ENCODE measurements at places on chromosomes 5 and 9.

- no peak for DNase-seq
Measured at GRCh38 chr9:13026956-13027355, 252.1 kb downstream of the LURAP1L start.

DNA sequence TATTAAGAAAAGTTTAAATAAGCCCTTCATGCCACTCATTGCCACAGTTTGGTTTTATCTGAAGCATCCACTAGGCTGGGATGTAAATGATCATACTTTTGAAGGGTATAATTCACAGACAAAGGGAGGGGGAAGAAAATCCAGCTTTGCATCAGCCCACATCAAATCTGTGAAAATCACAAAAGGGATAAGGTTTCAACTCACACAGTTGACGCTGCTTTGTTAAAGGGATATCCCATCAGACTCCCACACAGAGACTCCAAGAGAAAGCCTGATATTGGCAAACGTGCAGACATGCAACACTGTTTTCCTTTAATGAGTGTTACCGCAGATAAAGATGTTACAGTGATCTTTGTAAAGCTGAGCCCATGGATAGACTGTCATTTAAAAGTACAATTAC is 602.9 kb downstream of the TLE1 start:
- DNase-seq: no peak

DNA sequence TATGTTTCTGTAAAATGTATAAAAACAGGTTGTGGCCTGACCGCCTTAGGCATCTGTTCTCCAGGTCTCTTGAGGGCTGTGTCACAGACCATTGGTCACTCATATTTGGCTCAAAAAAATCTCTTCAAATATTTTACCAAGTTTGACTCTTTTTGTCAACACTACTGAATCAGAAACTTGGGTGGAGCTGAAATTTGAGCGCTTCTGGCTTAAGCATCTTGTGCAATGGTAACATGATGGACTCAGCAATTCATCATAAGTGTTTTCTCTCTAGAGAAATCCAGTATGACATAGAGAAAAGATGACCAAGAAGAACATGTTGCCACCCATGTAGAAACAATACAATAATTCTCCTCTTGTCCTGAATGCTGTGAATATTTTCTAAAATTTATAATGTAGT is 387.9 kb downstream of the MAT2B start:
- no peak for DNase-seq

GRCh38 chr9:77999231-77999631 is 32.4 kb downstream of the GNAQ start:
- no peak for DNase-seq

GRCh38 chr5:179616002-179616594 is 7.4 kb downstream of the HNRNPH1 start:
- DNase-seq: no peak

GRCh38 chr5:59685793-59686192 is 207.7 kb downstream of the PDE4D start:
- DNase-seq: no peak

DNA sequence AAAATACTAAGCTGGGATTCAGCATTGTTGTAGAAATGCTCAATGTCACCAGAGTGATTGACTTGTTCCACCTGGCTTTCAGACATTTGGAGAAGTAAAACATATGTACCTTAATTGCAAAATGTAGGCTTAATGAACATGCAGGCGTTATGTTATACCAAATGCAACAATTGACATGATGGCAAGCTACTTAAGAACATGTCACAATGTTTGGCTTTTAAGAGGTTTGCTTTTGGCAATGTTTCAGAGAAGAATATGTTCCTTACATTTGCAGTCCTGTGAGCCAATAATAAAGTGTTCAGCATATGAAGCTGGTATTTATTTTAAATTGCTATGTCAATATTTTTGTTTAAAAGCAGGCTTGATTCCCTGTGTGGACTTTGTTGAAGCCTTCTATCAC is 111.7 kb upstream of the NUDT12 start:
- DNase-seq: no peak

- no peak for DNase-seq
Measured at GRCh38 chr5:132877938-132878337, 4.5 kb downstream of the LEAP2 start.

DNA sequence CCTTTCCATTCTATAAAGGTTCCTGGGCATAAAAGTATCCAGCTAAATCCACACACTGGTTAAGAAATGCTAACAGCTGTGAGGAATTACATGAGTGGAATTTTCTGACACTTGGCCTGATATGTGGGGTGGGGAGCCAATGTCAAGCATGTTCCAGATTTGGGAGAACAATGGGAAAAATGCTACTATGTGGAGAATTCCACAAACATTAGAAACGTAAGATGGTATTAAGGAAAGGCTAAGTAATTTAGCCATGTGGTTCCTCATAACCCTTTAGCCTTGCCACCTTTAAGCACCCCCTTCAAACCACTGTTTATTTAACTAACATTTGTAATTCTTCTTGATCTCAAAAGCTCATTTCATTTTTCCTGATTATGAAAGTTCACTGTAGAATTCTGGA is 149.2 kb downstream of the GNA14 start:
- no peak for DNase-seq

DNA sequence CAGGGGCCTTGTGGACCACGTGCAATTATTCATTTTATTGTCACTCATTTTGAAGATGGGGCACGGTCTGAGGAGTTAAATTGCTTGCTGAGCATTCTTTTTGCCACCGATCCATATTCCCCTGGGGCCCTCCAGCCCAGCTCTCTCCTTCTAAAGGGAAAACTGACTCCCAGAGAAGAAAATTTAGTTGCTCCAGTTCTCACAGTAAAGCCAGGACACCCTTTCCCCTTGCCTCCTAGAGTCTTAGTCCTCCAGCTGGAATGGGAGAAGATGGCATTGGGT is 1.0 kb upstream of the PANK3 start:
- no peak for DNase-seq

- DNase-seq: no peak
Measured at GRCh38 chr5:134568337-134568700, 42.8 kb downstream of the JADE2 start.

Measured in stimulated activated CD4-positive, alpha-beta T cell treated with anti-CD3 and anti-CD28 coated beads, Interleukin-12 subunit alpha, Interleukin-12 subunit beta, amount 100 ng/mL, for 24 hours (primary cell).